Activated T-cell treated with anti-CD3 and anti-CD28 coated beads for 48 hours (primary cell): ENCODE measurements at places on chromosomes 3 and 15.

DNA sequence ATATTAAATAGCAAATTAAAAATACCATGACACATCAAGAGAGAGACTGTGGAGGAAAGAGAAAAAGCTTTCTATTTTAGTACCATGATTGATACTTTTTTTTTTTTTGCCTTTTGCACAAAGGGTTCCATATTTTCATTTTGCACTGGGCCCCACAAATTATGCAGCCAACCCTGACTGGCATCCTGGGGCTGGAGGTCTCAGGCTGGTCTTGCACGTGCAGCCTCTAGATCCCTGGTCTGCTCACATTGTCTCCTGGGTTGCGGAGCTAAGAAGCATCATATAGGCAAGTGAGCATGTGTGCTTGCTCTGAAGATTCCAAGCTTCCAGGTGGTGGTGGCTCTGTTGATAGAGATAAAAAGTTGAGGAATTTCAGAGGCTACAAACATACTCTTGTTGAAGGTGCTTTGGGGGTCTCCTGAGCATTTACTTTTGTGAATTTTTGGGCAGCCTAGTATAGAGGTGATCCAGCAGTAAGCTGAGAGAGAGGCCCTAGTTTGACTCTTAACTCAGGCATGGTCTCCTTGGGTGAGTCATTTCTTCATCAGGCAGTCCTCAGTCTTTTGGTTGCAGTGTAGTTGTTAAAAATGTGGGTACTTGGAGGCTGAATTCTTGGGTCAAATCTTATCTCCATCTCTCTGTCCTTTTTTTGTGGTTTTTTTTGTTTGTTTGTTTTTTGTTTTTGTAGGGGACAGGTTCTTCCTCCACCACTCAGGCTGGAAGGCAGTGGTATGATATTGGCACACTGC, 31.3 kb downstream of the SMAD3 start:
- DNase-seq, result no peak

- DNase-seq, result no peak
Measured at GRCh38 chr3:3134750-3135448, 8.2 kb downstream of the TRNT1 start.

- peak; percentile 65 for DNase-seq
Measured at GRCh38 chr3:184289426-184289938, 9.6 kb upstream of the PSMD2 start.

DNA sequence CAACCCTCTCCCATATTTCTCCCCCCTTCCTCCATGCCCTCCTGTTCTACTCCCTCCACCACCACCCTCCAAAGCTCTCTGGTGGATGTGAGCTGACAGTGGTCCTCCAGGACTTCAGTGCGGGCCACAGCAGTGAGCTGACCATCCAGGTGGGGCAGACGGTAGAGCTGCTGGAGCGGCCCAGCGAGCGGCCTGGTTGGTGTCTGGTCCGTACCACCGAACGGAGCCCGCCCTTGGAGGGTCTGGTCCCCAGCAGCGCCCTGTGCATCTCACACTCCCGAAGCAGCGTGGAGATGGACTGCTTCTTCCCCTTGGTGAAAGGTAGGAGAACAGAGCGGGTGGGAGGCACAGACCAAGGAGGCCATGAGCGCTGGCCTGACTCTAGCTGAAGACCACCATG, 167.5 kb upstream of the UMPS start:
- no peak for DNase-seq

DNA sequence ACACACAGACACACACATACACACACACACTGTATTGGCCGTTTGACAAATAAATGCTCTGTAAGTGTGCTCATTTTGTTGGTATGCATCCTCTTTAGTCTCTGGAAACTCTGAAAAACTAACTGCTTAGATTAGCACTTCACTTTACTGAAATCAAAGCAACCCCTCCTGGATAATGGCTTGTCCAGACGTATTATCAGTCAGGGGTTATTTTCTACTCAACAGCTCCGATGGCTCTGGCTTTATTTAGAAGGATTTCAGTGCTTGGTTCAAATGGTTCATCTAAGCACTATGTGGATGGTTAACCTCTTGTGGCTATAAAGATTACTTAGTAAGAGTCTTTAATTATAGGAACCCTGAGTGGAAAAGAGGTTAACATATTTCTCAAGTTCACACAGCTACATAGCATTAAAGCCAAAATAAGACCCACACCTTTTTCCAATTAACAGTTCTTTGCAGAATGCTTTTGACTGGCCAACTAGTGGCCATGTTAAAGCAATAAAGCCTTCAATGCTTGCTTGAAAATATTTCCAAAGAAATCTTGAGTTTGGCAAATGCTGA, 516.1 kb upstream of the NAALADL2 start:
- DNase-seq, result no peak

DNA sequence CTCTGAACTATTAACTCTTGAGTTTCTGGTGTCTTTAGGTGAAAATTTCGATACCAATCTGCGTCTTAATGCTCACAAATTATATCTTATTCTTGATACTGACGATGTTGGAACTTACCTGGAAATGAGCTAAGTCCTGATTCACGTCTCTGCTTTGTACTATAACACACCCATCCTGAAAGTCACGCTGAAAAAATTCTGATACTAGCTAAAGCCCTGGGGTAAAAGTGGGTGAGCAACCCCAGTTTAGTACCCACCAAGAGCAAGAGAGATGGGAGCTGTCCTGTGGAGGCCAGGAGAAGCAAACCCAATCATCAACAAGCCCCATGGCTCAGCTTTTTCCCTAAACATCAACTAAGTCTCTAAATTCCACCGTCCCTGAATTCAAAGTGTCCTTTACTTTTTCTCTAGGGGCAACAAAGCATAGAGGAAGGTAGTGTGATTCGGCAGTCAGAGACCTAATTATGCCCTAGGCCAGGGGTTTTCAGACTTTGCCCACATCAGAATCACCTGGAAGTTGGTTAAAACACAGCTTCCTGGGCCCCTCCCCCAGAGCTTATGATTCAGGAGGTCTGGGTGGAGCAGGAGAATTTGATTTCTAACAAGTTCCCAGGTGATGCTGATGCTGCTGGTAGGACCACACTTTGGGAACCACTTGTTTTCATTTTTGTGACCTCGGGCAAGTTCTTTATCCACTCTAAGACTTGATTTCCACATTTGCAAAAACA, 90.2 kb downstream of the OSBPL10 start:
- DNase-seq, result no peak

DNA sequence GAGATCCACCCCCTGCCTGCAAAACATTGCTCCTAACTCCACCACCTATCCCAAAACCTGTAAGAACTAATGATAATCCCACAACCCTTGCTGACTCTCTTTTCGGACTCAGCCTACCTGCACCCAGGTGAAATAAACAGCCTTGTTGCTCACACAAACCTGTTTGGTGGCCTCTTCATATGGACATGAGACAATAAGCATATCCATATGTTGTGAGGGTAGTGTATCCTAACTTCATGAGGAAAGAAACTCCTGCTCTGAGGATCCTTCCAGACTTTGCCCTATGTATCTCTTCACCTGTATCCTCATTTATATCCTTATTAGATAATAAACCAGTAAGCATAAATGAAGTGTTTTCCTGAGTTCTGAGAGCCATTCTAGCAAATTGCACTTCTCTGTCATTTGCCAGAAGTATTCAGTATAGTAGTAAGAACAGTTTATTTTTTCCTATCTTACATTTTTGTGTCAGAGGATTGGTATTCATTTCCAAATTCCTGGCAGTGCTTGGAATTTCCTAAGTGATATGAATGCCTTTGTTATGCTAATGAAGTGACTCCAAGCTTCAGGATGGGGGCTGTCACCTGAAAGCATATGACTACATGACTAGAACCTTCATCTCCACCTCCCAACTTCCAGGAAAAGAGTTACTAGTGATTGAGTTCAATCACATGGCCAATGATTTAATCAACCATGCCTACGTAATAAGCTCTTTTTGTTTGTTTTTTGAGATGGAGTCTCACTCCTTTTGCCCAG, 30.2 kb downstream of the TTBK2 start:
- DNase-seq, result no peak

DNA sequence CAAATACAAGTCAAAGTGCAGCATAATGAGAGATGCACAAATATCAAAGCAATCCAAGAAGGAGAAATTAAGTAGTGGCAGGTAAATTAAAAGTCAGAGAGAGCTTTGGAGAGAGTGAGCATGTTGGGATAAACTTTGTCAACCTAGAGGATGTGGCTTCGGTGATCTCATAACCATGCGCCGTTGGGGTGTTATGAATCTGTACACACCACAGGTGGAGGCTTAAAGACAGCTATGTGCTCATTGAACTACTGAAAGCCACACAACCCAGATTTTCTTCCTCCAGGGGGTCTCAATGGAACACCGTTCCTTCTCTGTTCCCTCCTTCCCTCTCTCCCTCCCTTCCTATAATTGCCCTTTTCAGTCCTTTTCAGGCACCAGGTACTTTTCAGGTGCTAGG, 52.0 kb downstream of the SUCNR1 start:
- no peak for DNase-seq

DNA sequence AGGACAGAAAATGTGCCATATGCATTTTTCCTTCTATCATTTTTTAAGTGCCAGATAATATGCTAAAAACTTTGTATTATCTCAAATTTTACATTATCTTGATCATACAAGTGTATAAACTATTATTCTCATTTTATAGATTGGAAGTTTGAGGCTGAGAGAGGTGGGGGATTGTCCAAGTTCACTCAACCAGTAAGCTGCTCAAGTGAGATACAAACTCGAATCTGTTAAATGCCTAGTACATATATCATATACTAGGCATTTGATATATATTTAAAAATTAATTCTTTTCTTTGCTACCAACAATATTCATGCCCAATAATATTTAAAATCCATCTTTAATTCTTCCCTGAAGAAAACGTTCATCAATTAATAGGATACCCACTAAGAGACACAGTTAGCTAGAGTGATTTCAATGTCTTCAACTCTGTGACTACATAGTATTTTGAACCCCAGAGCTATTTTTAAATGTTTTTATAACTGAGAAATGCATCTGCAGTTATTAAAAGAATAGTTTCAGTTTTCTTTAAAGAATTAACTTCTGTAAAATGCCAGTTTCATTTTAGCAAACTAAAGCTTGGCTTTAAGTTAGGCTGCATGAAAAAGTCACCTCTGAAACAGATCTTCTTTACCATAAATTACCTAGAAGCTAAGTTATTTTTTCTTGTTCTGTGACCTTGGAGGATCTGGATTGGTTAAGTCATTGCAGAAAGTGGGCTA, 40.4 kb downstream of the IQCB1 start:
- no peak for DNase-seq

- DNase-seq, result no peak
Measured at GRCh38 chr15:92669432-92669831, 13.9 kb upstream of the FAM174B start.

DNA sequence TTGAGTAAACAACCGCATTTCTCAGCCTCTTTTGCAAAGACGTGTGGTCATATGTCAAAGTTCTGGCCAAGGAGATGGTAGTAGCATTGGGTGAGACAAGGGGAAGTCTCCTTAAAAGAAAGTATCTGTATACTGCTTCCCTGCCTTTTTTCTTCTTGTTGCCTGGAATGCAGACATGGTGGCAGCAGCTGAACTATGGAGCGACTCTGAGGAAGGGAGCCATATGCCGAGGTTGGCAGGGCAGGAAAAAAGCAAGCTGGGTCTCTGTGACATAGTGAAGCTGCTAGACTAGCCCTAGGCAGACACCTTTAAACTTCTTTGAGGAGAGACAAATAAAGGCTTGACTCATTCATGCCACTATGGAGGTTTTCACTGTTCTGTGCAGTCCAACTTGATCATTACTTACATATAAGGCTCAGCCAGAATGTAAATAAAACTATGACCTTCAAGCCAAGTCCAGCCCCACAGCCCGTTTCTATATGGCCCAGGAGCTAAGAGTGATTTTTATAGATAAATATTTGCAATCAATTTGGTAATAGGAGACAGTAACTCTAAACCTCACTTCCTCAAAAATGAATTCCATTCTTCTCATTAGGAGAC, 30.6 kb upstream of the PRICKLE2 start:
- DNase-seq, result no peak

DNA sequence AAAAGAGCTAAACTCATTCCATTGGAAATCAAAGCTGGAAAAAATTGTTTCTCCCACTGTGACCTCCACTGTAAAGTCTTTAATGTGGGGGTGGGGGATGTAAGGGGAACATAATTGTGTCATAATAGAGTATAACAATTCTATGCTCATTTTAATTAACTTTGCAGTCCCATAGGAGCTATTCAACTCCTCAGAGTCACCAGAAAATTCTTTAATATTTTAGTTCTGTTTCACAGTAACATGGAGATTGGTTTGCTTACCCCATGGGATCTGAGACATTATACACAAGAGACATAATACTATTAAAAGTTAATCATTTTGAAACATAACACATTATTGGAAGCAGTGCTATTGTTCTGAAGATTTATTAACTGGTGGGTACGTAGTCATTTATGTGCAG, 765.9 kb upstream of the GRM7 start:
- DNase-seq, result no peak

DNA sequence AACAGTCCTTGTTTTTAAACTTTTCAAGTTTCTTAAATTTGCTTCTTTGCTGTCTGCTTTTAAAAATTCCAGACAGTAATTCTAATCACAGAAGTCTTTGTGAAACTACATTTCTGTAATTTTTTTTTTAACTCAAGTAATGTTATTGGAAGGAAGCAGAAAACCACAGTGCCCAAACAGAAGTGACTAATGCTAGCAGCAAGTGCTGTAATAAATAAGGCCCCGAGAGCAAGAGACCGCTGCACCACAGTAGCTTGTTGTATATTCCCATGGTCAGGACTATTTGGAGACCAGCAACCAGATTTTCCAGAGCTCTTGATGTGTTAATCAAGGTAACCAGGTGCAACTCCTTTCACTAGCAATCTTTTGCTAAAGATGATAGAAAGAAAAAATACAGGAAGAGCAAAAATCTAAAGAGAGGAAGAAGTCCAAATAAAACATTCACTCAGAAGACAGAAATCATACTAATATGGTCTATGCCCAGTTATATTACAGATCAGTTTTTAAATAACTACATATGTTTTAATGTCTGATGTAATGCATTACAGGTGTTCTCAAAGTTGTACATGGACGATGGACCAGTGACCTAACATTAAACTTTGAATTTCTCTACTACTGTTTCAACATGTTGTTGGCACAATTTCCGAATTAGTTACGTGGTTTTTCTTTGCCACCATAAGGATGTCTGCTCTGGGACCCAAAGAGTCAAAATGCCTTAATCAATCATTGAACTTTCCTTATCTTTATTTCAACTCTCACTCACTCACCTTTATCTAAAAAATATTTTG, 36.4 kb downstream of the WWTR1 start:
- no peak for DNase-seq

DNA sequence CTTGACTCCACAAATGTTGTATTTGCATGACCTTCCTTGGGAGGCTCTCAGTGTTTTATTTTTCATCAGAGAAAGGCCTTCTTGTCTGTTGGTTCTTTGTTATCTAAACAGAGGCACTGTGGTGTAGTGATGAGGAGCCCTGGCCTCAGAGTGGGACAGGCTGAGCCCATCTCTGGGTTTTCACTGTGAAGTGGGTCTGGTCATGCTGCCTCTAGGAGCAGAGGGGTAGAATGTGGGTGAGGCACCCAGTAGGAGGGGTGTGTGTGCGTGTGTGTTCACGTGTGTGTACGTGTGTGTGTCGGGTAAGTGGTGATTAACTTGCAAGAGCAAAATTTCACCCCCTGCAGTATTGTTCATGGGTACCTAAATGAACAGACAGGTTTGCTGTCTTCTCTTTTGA, 14.4 kb downstream of the KLF13 start:
- DNase-seq, result no peak

GRCh38 chr15:31485431-31485830, 158.8 kb downstream of the KLF13 start:
- no peak for DNase-seq
